ENCODE measurements at places on chromosomes 16 and 17.
A peak's percentile ranks its signal among the peaks of the same experiment; 100 is the strongest.

- DNase-seq = peak; percentile 16
These were observed 6.9 kb downstream of the CREBBP start for GRCh38 chr16:3873482-3874173.

DNA sequence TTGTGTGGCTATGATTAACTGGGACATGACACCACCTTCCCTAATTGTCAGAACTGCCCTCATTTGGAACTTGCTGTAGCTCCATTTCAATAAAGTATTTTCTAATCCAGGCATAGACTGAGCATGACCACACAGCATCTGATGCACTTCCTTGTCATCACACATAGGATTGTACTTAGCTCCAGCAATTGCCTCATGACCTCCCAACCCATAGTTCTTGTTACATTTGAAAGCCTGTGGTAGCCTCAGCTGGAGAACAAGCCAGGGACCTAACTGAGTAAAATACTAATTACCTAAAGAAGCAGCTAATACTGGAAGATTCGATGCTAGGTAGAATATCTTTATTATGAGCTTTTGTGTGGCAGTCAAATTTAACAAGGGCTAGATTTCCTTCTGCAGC, 187.3 kb upstream of the KIF2B start:
- DNase-seq = no peak

GRCh38 chr17:42700586-42701289, 18.4 kb downstream of the CNTNAP1 start:
- no peak for DNase-seq

- DNase-seq = no peak
These were observed 43.6 kb downstream of the RHOT1 start for GRCh38 chr17:32185875-32186274.

DNA sequence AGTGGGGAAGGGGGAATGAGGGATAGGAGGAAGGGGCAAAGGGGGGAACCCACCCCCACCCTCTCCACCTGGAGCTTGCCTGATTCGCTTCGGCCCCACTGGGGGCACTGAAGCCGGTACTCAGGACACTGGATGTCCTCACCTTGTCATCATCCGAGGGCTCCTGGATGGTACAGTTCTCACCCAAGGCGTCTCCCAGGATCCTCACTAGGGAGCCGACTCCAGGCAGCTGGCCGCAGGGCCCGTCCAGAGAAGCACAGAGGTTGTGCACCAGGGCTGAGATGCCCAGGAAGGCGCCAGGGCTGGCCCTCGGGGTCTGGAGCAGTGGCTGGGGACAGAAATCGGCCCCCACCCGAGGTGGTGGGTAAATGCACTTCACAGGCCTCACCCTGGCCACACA, 92.3 kb downstream of the LITAF start:
- DNase-seq = no peak

DNA sequence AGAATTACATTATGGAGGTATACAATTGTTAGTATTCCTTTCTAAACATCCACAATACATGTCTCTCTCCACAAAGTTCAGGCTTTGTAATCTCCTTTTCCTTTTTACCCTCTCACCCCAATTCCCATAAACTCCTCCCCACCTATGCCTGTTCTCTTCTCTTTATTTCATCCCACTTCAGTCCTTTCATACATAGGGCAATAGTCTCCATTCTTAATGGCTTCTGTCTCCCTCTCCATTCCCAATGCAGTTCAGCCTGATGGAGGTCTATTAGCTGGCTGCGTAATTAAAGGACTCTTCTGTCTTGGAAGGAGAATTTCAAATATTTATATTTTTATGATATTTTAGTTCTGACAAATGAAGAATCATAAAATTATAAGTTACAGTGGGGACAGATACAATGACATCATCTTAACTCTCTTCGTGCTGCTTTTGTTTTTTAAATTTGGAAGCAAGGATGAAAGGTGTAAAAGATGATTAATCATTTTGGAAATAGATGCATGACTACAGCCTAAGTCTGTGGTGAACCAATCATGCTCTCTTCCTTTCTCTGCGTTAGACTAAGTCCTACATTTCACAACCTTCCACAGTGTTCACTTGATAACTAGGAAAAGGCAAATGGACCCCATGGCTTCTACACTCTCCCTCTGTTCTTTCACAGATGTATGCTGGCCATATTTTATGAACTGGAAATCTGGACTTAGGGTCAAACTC, 11.2 kb upstream of the FAM20A start:
- DNase-seq = no peak

DNA sequence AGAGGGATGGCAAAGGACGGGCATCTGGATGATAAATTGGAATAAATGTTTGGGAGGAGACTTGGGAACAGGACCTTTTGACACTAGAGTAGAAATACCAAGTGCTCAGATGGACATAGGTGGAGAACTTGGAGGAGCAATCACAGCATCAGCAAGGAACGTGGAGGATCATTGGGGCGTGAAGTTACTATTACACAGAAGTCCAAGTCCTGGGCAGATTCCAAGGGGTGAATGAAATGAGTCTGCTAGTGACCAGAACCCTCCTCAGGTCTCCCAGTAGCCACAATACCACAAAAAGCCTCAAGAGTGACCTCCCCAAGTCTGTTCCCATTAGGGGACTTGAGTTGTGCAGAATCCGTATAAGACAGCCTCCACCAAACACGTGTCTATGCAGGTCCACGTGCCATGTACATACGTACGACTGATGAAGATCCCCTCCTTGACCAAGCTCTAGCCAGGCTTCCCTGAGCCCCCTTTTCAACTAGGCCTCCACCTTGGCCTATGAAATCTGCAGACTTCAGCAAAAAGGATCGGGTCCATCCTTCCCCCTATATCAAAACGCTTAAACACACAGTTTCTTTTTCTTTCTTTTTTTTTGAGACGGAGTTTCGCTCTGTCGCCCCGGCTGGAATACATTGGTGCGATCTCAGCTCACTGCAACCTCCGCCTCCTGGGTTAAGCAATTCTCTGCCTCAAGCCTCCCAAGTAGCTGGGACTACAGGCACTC, 2.2 kb downstream of the C17orf67 start:
- DNase-seq = no peak

DNA sequence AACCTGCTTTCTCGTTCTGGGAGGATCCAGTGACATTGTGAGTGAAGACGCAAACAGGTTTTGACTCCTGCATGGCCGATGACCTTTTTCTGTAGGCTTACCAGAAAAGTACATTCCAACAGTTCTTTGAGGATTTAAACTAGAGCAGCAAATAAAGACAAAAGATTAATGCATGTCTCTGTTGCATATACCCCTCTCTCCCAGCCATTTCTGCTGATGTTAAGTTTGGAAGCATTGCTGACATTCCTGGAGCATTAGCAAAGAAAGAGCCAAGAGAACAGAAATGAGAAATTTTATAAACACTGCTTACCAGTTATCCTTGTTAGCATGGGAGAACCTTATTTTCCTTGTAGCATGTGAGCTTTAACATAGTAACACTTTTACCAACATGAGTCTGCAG, 49.3 kb downstream of the SIAH1 start:
- DNase-seq = peak; percentile 72

DNA sequence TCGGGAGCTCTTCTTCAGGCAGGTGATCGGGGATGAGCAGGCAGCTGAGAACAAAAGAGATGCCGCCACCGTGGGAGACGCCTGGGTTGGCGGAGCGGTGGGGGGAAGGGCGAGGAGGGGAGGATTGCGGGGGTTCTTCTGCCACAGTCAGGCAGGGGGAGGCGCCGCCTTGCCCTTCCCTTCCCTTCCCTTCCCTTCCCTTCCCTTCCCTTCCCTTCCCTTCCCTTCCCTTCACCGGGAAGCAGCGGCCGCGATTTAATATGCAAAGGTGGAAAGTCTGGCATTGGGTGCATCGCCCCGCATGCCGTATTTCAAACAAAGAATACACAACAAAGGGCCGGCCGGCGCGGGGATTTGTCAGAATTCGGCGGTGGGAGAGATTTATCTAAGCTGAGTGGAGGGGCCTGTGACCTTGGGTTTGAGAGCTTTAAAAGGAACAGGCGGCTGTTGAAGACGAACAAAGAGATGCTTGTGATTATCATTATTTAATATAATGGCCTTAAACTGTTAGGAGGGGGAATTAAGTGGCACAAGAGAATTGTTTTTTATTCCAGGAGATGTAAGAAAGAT, 262.3 kb upstream of the TNRC6C start:
- DNase-seq = no peak

DNA sequence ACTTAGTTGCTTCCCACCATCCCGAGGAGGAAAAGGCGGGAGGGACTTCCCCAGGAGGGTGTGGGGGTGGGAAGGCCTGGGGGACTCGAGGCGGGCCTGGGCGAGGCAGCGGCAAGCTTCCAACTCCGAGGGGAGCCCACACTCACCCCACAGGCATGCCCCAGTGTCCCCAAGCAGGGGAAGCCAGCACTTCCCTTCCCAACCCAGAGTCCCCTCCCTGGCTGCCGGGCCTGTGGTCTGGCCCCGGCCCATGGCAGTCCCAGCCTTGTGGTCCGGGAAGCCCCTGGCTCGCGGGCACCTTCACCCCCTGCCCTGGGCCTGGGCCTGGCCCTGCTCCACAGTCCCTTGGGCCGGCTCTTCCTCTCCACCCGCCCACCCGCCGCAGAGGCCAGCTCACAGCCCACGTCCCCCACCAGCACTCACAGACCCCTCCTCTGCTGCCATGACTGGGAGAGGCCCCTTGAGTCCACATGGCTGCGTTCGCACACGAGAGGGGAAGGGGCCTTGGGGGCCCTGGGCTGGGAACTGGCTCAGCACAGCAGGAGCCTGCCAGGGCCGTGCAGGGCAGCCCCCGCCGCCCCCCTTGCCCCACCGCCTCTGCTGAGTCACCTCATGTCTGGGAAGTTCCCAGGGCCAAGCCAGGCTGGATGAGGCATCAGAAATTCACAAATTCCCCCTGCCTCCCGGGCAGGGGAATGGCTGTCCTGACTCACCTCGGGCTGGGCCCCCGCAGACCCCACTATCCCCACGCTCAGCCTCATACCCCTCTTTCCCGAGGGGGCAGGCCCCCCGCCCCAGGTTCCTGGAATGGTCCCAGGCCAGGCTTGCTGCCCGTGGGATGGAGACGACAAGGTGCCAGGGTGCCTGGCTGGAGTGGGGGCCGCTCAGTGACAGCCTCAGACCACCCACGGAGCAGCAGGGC, 27.8 kb downstream of the BAHCC1 start:
- DNase-seq = peak; percentile 97

- DNase-seq = peak; percentile 96
These were observed 57.4 kb upstream of the MRTFB start for GRCh38 chr16:14013571-14014283.

- DNase-seq = no peak
These were observed 38.4 kb downstream of the BPTF start for GRCh38 chr17:67863624-67864247.

GRCh38 chr17:58315281-58315711, 13.3 kb downstream of the TSPOAP1 start:
- DNase-seq = no peak

Measured in adipocyte (in vitro differentiated cells).